ENCODE measurements at places on chromosomes 4 and X. TPM values are rescaled to one million over a fixed set of nuclear protein-coding genes. Genes with fewer than 3 reads are reported as not detected.

FABP2 gene
- not detected for total RNA-seq

NSUN7 gene
- total RNA-seq, result not detected

RNF212 gene
- 13.3 TPM for total RNA-seq

DMP1 gene
- total RNA-seq, result 0.02 TPM

FAM47A gene
- not detected for total RNA-seq

ASMT gene
- not detected for total RNA-seq

PGRMC2 gene
- 21.2 TPM for total RNA-seq

ETDA gene
- not detected for total RNA-seq

FAM50A gene
- total RNA-seq, result 67.5 TPM

LAMP2 gene
- total RNA-seq, result 106 TPM

RPA4 gene
- total RNA-seq, result 0.67 TPM

RAB33A gene
- not detected for total RNA-seq

TECRL gene
- total RNA-seq, result not detected

- DNase-seq, result no peak
These were observed 31.1 kb downstream of the ART3 start for GRCh38 chr4:76105652-76106051.

DNA sequence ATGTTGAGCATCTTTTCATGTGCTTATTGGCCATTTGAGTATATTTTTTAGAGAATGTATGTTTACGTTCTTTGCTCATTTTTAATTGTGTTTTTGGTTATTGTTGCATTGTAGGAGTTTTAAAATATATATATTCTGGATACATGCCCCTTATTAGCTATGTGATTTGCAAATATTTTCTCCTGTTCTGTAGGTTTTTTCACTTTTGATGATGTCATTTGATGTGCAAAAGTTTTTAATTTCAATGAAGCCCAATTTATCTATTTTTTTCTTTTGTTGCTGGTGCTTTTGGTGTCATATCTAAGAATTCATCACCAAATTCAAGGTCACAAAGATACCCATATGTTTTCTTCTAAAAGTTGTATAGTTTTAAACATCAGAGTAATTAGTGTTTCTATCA is 6.8 kb downstream of the ARMCX5 start:
- DNase-seq, result no peak

DNA sequence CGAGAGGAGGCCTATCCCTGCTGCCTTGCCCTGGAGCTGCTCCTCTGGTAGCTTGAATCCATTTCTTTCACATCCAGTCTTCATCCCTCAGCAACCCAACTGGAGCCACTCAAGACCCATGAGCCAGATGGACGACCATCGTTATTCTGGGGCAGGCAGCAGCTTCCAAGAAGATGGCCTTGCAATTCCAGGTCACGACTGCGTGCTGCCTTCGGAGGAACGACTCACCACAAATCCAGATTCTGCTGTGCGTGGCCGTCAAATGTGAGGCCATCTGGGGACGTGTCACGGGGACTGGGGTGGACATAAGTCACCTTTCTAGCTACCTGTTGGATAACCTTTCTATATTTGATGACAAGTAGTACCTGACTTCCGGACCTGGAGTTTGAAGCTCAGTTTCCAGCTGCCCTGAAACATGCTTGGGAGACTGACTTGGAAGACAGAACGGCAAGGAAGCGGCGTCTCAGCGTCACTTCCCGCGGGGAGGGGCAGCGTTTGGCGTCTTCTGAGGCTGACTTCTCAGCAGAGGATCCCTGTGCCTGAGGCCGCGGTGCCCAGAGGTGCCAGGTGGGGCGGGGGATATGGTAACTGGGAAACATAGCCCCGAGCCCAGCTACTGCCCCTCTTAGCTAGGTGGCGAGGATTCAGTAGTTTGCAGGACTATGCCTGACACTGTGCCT is 11.7 kb upstream of the TMEM271 start:
- DNase-seq, result no peak

GRCh38 chr4:153791746-153792617 is 3.1 kb upstream of the SFRP2 start:
- DNase-seq, result peak; percentile 2

DNA sequence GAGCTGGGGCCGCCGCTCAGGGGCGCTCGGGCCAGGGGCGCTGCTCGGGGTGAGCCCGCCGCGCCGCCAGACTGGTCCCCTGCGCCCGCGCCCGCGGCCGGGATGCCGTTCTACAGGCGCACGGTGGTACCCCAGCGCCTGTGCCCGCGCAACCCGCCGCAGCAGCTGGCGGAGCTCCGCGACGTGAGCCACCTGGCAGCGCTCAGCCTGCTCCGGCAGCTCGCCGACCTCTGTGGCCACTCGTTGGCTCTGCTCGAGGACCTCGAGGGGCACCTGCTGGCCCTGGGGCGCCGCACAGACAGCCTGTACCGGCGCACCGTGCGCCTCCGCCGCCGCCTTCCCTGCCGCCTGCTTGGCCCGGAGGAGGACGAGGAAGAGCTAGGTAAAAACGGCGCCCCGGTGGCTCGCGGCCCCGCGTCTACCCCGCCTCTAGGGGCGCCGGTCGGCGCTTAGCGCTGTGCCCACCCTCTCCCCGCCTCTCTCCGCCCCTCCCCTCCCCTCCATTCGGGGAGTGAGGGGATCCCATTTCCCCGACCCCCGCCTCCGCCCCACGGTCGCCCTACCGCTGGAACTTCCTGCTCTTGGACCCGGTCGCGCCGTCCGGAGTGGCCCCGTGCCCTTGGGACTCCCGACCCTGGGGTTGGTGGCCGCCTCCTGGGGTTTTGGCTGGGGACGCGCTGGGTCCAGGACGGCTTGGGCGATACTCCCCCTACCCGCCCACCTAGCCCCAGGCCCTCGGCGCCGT is 513 bp downstream of the NHSL2 start:
- DNase-seq, result no peak

- no peak for DNase-seq
These were observed 64.3 kb downstream of the LRBA start for GRCh38 chr4:150950657-150951288.

DNA sequence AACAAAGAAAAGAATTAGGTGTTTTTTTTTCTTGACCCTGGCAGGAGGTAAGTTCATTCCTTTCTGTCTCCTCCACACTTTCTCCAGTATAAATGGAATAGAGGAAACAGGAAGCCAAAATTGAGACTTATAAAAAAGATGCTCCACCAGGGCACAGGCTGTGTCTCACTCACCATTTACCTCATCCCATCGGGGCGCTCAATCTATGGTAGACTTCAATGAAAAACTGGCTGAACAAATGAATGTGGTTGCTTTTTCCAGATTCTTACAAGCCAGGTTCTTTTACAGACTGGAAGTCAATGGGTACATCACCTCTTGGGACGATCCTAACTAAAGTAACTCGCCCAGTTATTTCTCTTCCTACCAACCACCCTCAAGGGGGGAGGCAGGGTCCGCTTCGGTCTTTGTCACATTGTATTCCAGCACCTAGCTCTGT is 685 bp downstream of the COMMD8 start:
- no peak for DNase-seq

GRCh38 chrX:8879750-8880149 is 78.6 kb upstream of the FAM9A start:
- peak; percentile 3 for DNase-seq

- DNase-seq, result no peak
These were observed 62.2 kb upstream of the FRMPD4 start for GRCh38 chrX:12076046-12076445.

DNA sequence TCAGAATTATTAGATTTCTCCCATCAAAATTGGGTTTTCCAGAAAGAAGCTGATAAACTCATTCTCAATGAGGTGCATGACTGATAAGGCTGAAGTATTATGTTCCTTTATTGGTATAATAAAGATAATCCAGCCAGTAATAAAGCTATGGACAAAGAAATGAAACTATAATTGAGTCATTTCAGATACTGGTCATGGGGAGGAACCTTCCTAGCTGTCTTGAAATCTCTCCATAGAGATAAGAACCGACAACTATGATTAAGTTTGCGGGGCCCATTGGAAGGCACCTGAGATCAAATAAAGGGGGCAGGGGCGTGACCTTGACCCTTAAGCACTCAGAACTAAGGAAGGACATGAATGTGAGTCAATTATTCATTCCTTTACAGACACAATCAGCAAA is 47.8 kb downstream of the RAI2 start:
- no peak for DNase-seq

GRCh38 chrX:38166478-38167083 is 54.1 kb downstream of the SRPX start:
- DNase-seq, result peak; percentile 30

GRCh38 chr4:25847329-25847728 is 15.5 kb downstream of the SEL1L3 start:
- no peak for DNase-seq

DNA sequence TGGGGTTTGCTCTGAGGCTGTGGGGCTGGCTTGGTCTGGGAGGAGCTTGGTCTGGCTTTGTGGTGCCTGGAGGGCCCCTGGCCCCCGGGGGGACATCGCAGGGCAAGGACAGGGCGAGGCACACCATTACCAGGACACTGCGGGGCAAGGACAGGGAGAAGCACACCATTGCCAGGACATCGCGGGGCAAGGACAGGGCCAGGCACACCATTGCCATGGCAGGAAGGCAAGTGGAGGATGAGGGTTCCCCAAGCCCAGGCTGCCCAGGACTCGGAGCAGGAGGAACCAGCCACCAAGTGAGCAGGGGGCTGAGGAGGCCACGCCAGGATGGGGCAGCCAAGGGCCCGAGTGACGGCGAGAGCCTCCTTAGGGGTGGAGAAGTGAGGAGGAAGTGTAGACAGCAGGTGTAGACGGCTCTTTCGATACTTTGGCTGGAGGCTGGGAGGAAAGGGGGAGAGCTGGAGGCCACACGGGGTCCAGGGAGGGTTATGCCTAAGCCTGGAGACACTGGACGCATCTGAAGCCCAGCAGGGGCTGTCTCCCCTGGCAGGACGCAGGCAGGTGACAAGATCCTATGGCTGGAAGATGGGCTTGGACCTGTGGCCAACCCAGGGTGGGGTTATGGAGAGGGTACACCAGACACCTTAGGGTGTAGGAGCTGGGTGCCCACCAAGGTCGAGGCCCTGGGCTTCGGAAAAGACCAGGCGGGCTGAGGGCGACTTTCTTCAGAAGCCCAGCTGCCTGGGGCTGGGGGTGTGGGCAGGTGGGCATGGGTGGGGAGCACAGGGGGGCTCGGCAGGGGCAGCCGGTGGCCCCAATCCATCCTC is 7.3 kb downstream of the NKX1-1 start:
- no peak for DNase-seq

DNA sequence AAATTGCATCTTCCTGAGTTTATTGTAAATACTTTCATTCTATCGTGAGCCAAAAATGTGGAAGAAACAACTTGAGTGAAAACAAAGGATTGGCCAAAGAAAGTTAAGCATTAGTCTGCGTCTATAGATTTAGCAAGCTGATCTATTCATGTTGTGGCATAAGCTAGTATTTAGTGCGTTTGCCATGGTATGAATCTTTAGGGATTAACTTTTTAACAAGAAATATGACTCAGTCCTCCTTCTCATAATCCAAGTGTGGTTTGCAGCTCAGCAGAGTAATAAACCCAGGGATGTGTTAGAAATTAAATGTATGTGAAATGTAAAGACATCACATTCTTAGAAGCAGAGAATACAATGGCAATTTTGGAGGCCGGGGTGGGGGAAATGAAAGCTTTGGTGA is 1110.9 kb downstream of the NLGN4X start:
- DNase-seq, result no peak

DNA sequence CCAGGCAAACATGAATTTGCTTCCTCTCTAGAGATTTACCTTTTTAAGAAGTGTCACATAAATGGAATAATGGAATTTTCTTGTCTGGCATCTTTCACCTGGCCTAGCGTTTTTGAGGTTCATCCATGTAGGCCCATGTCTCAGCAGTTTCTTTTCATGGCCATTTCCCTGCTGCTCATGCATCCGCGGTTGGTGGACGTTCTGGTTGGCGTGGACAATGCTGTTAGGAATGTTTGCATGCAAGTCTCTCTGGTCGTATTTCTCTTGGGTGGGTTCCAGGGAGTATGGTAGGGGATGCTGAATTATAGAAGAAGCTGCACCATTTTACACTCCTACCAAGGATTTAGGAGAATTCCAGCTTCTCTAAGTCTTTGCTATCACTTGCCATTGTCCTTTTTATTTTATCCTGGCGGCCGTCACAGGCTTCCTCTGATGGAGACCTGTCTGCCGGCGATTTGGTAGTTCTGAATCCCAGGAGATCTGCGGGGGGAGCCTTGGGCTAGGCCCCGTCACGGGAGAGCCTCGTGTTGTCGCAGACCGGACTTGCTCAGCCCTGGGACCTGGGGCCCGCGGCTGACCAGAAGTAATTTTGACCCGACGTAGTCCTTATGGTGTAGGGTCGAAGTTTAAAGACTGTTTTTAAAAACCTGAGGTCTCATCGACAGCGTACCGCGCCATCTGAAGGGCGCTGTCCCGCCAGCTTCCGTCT is 56.9 kb upstream of the TADA2B start:
- no peak for DNase-seq
